ENCODE measurements at places on chromosomes 5 and 9. TPM values are rescaled to one million over a fixed set of nuclear protein-coding genes. Genes with fewer than 3 reads are reported as not detected.

The WDR55 gene
- 32.5 TPM for total RNA-seq

The WHRN gene
- 5.2 TPM for total RNA-seq

The CAAP1 gene
- 10.5 TPM for total RNA-seq

The HDHD3 gene
- total RNA-seq, result 23.2 TPM

The KIF20A gene
- 63.0 TPM for total RNA-seq

The NOXA1 gene
- total RNA-seq, result not detected

The FRMD3 gene
- total RNA-seq, result 0.64 TPM

The ST8SIA4 gene
- 21.2 TPM for total RNA-seq

The SLC36A3 gene
- total RNA-seq, result not detected

The FOXD4L6 gene
- not detected for total RNA-seq

The OBP2B gene
- total RNA-seq, result not detected

The RFX3 gene
- 10.0 TPM for total RNA-seq

The HACD4 gene
- 3.9 TPM for total RNA-seq

The FOXD4L5 gene
- total RNA-seq, result 0.23 TPM

The DAPK1 gene
- 2.3 TPM for total RNA-seq

The GAPT gene
- total RNA-seq, result not detected

The FST gene
- total RNA-seq, result 0.18 TPM

The TLR4 gene
- total RNA-seq, result not detected

The FAM163B gene
- not detected for total RNA-seq

The LCN10 gene
- 0.89 TPM for total RNA-seq

The CATSPER3 gene
- total RNA-seq, result 0.51 TPM

The HTR1A gene
- not detected for total RNA-seq

The PCDHGB1 gene
- not detected for total RNA-seq

The SLC2A6 gene
- total RNA-seq, result 1.0 TPM

The CSF1R gene
- total RNA-seq, result 5.2 TPM

The INSL6 gene
- total RNA-seq, result not detected

The TEK gene
- total RNA-seq, result not detected

The GARNL3 gene
- total RNA-seq, result 3.5 TPM

The CAMLG gene
- total RNA-seq, result 65.1 TPM

The CTSL gene
- 5.2 TPM for total RNA-seq

The NIM1K gene
- 2.3 TPM for total RNA-seq

The REEP2 gene
- total RNA-seq, result 5.9 TPM

The PCDHGB7 gene
- 0.08 TPM for total RNA-seq

The CDH9 gene
- total RNA-seq, result not detected

The SLC24A2 gene
- not detected for total RNA-seq

The CYSRT1 gene
- total RNA-seq, result 0.34 TPM

The STPG3 gene
- total RNA-seq, result not detected
